Urinary bladder (tissue), 4 donors: ENCODE measurements at places on chromosomes 6 and 20. TPM values are rescaled to one million over a fixed set of nuclear protein-coding genes. Genes with fewer than 3 reads are reported as not detected.

GRCh38 chr6:99145738-99146137, 198.0 kb upstream of the FBXL4 start:
- DNase-seq, result no peak

- DNase-seq, result no peak
Observed at GRCh38 chr20:45595235-45595634, 16.2 kb upstream of the WFDC8 start.

- DNase-seq, result no peak
Observed at GRCh38 chr6:27891320-27891875, 20.8 kb downstream of the OR2B2 start.

EDN3 gene
- 0.24 TPM for polyA plus RNA-seq

DNA sequence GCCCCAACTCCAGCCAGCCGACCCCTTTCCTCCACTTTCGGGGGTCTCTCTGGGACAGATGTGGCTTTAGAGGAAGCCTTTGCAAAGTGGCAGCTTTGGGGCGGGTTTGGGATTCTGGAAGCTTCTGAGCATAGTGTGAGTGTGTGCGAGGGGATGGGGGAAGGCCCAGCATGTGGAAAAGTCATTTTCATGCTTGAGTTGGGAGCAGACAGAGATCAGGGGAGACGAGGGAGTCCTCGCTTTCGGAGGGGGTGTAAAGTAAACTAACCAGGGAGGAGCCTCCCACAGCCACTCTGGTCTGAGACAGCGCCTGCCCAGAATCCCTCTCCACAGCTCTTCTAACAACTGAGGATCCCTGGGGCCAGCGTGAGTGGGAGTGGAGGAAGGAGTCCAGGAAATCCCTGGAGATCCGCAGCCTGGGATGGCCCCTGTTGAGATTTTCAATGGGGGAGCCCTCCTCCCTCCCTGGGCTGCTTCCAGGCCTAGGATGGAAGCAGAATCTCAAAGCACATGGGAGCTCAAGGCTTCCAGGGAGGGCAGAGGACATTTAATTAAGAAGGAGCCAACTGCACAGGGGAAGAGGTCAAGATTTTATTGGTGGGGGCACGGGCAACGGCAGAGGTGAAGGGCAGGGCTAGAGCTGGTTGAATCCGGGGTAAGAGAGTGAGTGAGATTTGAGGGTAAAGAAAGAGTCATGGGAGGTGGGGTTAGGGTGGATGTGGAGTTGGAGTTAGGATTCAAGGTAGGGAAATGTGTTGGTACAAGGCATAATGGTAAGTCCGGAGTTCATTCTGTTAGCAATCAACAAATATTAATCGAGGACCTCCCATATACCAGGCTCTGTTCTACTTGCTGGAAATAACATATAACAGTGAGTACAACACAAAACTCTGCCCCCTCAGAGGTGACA, 102.3 kb upstream of the FOXP4 start:
- DNase-seq, result no peak

DNA sequence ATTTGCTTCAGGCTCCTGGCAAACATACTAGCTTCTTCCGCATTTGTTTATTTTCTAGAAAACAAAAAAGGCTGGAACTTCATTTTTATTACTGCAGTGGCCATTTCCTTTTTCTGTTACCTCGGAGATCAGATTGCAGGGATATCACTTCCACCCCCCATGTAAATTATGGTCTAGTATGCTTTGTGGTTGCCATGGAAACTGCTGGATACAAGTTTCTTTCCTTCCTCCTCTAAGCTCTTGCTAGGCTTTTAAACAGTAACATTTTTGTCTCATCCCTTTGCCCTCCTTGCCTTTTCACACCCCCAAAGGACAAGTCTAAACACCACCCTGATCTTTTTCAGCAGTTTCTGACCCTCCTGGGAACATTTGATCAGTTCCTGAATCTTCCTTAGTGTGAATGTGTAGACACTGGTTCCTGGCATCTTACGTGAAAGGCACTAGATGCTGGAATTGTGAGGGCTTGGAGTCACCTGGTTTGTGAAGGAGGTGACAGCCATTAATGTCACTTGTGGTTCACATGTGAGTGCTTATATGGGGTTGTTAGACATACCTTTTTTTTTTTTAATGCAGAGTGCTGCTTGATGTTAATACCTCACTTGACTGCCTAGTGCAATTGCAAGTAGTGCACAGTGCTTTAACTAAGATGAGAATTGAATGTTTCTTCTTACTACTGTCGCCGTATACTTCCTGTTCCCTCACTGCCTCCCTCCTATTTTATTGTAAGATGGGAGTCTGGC, 181.6 kb downstream of the JARID2 start:
- DNase-seq, result no peak

EPHA7 gene
- polyA plus RNA-seq, result 11.0 TPM

GRCh38 chr6:14241255-14242070, 123.9 kb downstream of the CD83 start:
- DNase-seq, result no peak

DNA sequence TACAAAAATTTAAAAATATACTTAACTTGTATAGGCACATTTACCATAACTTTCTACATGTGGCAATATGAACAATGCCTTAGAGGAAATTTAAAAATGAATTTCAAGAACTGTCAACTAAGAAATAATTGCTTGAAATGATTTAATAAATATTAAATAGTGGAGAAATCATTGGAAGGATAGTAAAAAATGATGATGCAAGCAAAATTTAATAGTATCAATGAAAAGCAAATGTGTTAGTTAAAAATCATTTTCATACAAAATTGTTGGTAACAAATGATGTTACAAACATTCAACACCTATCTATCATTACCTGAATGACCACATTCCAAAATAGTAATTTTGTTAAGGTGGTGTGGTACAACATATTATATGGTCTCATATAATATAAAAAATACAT, 331.0 kb downstream of the HAO1 start:
- DNase-seq, result no peak

PPP1R3D gene
- polyA plus RNA-seq, result 8.0 TPM

DNA sequence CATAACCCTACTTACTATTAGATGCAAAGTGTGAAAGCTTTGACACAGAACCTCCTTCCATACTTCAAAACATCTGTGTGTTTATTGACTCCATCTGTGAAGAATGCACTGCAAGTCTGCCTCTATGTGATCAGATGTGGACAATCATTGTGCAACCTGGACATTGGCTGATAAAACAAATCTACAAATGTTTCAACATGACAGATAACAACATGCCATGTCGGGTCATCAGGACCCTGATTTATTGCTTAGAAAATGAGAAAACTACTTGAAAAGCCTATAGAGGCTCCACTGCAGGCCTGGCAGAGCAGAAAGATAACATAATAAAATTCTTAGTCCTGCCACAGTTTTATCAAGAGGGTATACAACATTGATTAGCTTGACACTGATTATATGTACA, 1286.4 kb downstream of the GRIK2 start:
- no peak for DNase-seq

TAAR8 gene
- not detected for polyA plus RNA-seq

- no peak for DNase-seq
Observed at GRCh38 chr6:87244380-87244779, 78.0 kb upstream of the SMIM8 start.

ANGPT4 gene
- 2.0 TPM for polyA plus RNA-seq

PAX1 gene
- polyA plus RNA-seq, result not detected

DNA sequence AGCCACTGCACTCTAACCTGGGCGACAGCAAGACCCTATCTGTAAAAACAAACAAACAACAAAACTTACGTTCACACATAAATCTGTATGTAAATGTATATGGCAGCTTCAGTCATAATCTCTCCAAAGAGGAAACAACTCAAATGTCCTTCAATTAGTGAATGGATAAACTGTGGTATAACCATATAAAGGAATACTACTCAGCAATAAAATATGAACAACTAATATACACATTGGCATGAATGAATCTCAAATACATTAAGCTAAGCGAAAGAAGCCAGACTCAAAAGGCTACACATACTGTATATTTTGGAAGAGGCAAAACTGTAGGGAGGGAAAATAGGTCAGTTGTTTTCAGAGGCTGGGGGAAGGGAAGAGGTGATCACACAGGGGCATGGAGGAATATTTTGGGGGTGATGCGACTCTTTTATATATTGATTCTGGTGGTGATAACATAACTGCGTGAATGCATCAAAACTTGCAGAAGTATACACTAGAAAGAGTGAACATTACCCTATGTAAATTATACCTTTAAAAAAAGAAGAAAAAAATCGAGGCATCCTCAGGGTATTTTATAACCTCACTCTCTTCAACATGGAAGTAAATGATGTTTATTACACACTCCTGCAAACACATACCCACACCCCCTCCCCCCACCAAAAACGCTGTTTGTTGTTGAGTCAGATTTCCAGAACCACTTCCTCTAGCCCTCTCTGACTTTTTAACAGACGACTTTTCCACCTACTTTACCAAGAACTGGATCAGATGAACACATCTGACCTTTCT, 115.2 kb upstream of the RNF24 start:
- DNase-seq, result no peak

CLIC5 gene
- polyA plus RNA-seq, result 2.4 TPM

ISM1 gene
- 1.4 TPM for polyA plus RNA-seq

DNA sequence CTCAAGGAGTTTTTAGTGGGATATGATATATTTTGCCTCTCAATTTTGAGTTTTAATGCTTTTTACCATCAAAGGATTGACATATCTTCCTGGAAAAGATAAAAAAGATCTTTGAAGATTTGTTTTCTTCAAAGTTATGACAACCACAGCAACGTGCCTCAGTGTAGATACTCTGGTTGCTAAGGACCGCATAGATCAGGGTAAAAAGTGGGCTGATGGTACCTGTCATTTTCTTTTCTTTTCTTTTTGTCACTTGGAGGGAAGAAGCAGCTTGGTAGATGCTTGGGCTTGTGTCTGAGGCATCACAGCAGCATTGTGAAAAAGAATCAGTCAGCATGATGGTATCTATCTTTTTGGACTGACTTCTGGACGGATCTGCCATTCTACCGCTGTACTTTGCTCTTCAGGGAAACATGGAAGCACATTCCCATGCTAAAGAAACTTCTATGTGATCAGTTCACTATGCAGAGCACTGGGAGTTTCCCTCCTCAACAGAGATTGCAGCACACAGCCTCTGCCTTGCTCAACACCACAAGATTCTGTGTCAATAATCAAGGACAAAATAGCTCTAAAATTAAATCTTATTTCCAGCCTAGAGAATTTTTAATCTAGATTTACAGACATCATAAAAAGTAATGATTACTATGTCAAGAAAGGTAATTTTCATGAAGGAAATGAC, 54.8 kb upstream of the SGK1 start:
- no peak for DNase-seq

GRCh38 chr6:89574910-89575561, 63.5 kb downstream of the LYRM2 start:
- DNase-seq, result peak; percentile 15

HSPA12B gene
- 11.8 TPM for polyA plus RNA-seq

GRCh38 chr6:24122139-24122538, 3.9 kb upstream of the NRSN1 start:
- DNase-seq, result no peak

DNA sequence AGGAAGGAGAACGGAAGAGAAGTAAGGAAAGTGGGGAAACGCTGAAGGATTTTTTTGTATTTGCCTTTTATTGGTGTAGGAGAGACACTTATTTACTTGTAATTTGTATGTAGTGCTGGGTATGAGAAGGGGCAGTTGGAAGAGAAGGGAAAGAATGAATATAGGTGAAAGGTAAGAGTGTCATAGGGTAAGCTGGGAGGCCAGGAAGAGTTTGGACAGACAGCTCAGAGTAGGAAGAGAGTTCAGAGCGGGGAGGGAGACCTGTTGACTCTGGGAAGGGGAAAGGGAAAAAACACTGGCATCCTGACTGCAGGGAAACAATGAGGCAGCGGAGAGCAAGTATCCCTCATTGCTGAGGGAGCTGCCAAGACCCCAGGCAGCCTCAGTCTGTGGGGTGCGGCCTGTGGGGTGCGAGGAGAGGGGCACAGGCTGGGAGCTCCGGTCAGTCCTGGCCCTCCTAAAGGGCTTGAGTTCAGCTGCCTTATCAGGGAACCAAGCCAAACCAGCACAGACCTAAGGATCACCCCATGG, 3.1 kb downstream of the TRAF3IP2 start:
- no peak for DNase-seq

RAB44 gene
- polyA plus RNA-seq, result 0.68 TPM

DNA sequence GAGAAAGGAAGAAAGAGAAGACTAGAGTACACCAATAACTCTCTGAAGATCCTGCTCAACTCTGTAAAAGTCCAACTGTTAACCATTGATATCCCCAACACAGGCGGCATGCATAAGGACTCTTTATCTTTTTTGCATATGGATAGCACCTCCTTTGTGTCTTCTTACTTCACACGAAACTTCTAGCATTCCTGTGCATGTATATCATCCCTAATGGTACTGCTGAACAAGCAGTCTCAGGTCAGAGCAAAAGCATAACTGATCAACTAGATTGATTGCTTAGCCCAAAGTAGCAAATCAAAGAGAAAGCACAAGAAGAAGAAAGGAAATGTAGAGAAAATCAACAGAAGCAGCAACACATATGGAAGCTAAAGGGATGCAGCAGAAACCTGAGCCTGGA, 234.4 kb downstream of the SYNE1 start:
- no peak for DNase-seq

ENPP3 gene
- 0.43 TPM for polyA plus RNA-seq

GRCh38 chr6:110828396-110828795, 13.1 kb upstream of the CDK19 start:
- DNase-seq, result no peak

TRIM40 gene
- polyA plus RNA-seq, result not detected

C20orf141 gene
- polyA plus RNA-seq, result not detected

- no peak for DNase-seq
Observed at GRCh38 chr6:129606664-129607063, 103.3 kb downstream of the ARHGAP18 start.

- no peak for DNase-seq
Observed at GRCh38 chr6:3913077-3913957, 64.1 kb downstream of the FAM50B start.

DNA sequence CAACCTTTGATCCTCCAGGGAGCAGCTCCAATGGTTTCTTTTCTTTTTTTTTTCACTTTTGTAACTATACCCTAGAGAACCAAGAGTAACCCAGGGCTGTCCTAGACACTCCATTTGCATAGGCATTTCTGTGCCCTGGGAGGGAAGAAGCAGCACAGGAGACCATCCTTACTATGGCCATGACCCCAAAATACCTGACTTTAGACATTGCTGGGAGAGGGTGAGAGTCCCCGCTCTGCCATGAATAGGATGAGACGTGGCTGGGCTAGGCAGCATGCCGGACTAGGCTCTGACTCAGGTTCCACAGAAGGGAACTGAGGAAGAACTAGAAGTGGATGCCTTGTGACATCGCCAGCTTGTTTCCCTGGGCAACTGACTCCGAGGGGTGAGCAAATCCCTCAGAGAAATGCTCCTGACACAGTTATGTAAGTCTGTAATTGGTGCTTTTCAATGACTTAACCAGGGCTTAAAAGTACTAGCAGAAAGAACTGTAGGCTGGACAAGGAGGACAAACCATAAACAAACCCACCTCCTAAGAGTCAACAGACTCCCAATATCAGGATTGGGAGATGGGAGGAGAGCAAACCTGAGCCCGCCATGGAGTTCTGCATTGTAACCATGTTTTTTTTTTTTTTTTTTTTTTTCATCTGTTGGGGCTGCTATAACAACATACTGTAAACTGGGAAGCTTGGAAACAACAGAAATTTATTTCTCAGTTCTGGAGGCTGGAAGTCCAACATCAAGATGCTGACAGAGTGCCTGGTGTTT, 910 bp upstream of the ADTRP start:
- DNase-seq, result no peak
